ENCODE measurements at places on chromosomes 1 and 21. TPM values are rescaled to one million over a fixed set of nuclear protein-coding genes. Genes with fewer than 3 reads are reported as not detected.
A peak's percentile ranks its signal among the peaks of the same experiment; 100 is the strongest.

The ACTL8 gene
- not detected for total RNA-seq

GRCh38 chr1:52531249-52531872, 21.5 kb downstream of the TUT4 start:
- no peak for DNase-seq
- H3K36me3 ChIP-seq, result peaks cover 39% of the 10 kb centered on the region
- H3K4me3 ChIP-seq, result peak overlapping the region; percentile 66
- no peaks in the 10 kb centered on the region for H3K27me3 ChIP-seq
- H3K27ac ChIP-seq, result peak overlapping the region; percentile 80

The GJA9 gene
- not detected for total RNA-seq

DNA sequence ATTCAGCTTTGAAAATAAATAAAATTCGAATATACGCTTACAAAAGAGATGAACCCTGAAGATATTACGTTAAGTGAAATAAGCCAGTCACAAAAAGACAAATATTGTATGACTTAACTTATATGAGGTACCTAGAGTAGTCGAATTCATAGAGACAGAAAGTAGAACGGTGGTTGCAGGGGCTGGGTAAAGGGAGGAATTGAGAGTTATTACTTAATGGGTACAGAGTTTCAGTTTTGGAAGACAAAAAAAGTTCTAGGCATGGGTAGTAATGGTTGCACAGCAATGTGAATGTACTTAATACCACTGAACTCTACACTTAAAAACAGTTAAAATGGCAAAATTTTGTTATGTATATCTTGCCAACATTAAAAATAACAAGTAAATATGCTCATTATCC, 48.6 kb upstream of the ZNHIT6 start:
- no peaks in the 10 kb centered on the region for H3K4me1 ChIP-seq
- H3K4me3 ChIP-seq, result no peak overlapping the region
- H3K27me3 ChIP-seq, result no peaks in the 10 kb centered on the region
- no peak overlapping the region for H3K27ac ChIP-seq
- no peak for DNase-seq

The SLAMF8 gene
- 0.27 TPM for total RNA-seq

GRCh38 chr1:74637296-74637695, 36.3 kb downstream of the ERICH3 start:
- H3K4me1 ChIP-seq, result no peaks in the 10 kb centered on the region
- H3K27ac ChIP-seq, result no peak overlapping the region
- H3K36me3 ChIP-seq, result no peaks in the 10 kb centered on the region
- DNase-seq, result no peak

DNA sequence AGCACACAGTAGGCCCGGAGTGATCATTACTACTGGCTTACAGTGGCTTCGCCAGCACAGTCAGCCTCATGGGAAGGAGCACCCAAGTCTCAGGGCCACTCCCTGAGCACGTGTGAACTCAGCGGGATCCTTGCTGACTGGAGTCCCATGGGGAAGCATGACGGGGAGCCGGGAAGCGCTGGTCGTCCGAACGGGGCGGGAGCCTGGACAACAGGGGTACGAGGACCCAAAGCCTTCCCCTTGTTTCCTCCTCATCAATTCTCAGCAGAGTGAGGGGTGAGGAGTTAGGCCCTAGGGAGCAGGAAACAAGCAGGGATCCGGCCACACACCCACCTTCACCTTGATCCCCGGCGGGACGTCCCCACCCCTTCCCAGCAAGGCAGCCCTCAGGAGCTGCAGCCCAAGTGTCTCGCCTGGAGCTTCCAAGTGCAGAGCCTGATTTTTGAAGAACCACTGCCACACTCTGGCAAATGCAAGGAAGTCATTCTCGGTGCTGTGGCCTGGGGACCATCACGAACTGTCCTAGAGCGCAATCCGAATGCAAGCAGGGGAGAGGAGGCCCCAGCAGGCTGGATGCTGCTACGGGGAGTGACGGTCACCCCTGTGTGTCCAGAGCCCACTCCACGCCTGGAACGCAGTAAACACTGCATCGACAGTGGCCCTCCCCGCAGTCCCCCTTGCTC, 35.5 kb downstream of the TOMM20 start:
- peaks cover 5% of the 10 kb centered on the region for H3K4me1 ChIP-seq
- H3K27me3 ChIP-seq, result peaks cover 6% of the 10 kb centered on the region
- no peaks in the 10 kb centered on the region for H3K36me3 ChIP-seq

All from activated B cell treated with CpG ODN at 0.5 μM for 24 hours (primary cell).